ENCODE measurements at places on chromosomes 7 and 10.

DNA sequence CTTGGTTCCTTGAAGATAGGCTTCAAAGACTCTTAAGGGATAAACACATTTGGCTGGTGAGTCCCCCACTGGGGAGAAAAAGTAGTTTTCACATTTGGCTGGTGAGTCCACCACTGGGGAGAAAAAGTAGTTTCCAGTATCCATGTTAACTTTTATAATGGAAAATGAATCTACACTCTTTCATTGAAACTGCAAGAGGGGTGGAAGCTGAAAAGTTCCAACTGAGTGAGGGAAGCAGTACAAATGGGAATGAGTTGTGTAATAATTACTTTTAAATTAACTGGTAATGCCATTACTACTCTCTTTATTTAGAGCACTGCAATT lies 153.9 kb downstream of the MLLT10 start:
- DNase-seq: no peak

GRCh38 chr10:84355106-84355505 lies 26.7 kb downstream of the CCSER2 start:
- DNase-seq: no peak

GRCh38 chr10:103535595-103535994 lies 42.1 kb downstream of the NEURL1 start:
- DNase-seq: no peak

DNA sequence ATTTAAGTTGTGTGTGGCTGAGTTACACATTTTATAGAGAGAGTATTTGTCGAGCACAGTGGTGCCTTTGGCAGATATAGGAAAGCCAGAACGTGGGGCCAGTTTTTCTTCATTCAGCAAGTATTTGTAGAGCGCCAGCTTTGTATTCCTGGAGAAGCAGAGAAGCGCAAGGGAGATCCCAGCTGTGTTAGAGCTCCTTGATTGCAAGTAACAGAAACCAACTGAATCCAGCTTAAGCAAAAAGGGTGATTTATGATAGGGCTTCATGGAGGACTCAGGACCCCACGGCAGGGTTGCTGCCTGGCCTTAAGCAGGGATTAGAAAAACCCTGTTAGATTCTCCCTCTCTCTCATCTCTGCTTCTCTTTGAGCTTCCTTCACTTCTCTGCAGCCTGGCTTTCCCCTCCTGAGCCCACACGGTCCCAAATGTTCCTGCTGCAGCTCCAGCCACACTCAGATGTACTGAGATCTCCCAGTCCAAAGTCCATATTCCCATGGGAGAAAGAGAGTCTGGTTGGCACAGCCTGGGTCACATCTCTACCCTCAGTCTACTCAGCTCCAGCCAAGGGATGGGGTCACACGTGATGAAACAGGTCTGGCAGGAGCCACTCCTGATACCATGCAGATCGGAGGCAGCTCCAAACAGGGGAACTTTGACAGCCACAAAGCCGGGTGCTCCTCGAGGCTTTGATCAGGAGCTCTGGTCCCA lies 16.7 kb downstream of the UBTD1 start:
- DNase-seq: no peak

DNA sequence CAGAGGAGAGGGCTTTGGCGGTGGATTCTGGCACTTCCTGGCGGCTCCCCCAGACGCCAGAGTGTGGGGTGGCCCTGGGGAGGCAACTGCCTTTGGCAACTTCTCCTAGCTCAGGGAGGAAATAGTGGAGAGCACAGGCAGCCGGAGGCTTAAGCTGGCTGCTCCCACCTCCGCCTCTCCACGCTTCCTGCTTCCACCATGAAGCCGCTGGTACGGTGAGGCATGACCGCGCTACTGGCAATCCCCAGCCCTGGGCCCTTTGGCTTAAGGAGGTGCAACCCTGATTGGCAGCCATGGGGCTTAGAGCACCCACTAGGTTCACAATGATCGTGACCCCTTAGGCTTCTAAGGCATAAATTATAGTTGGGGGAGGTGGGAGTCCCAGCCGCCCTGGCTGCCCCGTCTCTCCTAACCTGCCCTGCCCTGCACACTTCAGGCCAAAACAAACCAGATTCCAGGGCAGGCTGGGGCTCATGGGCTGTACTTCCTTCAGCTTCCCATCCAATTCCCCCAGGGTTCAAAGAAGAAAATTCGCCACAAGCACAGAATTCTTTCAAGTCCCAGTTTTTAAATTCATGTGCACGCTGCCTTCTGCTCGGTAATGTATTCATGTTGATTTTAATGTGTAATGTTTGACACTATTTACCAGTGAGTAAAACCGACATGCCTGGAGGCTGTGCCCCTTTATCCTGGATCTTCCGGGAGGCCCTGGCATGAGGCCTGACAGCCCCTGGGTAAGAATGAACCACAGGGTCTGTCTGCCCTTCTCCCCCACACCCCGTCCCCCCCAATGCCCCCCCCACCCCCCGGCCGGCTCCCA lies 90.7 kb upstream of the LRRC4 start:
- DNase-seq: no peak

DNA sequence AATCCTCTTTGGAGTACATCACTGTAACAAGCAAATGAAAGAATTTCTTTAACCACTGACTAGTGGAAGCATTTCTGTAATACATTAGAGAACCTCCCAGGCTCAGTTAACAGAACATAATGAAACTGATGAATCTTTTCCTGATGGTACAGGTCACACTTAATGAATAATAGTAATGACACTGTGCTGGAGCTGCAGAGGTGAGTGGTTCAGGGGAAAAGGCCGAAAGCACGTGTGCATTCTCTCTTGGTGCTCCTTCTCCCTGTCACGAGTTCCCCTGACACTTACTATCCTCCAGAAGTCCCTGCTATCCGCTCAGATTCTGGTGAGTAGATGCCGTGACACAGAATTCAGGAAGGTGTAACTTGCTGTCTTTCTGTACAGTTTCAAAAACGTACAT lies 8.0 kb downstream of the HIPK2 start:
- no peak for DNase-seq
